ENCODE measurements at places on chromosomes 4 and X.

DNA sequence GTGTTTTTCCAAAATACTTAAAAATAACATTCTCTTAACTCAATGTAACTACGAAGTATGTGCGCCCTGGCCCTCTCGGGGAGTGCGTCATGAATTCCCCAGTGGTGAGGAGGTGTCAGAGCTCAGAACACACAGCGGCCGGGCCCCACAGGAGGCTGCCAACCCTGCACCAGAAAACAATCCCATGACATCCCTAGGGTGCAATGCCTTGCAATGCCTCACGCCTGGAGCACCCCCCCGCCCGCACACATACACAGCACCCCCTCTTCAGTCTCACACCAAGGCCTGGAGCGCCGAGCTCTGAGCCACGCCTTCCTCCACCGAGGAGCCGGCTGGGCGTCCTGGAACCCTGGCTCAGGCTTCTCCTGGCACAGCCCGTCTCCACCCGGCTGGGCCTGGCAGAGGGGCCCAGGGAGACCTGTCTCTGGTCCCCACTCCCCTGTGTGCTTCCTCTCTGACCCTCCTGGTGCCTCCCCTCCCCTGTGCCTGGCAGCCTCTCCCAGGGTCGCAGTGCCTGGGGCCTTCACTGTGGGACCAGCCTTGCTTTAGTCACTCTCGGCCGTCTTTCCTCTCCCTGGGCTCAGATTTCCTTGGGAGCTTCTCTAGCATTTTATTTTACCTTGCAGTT lies 108.2 kb upstream of the ADRA2C start:
- DNase-seq: peak; percentile 10

GRCh38 chr4:2804449-2804972 lies 11.6 kb downstream of the SH3BP2 start:
- DNase-seq: no peak

GRCh38 chr4:85548116-85548515 lies 73.2 kb downstream of the ARHGAP24 start:
- no peak for DNase-seq

GRCh38 chr4:165328708-165329107 lies 1.2 kb downstream of the MSMO1 start:
- no peak for DNase-seq

- DNase-seq: no peak
These were observed 884.5 kb upstream of the EPHA5 start for GRCh38 chr4:66554826-66555225.

DNA sequence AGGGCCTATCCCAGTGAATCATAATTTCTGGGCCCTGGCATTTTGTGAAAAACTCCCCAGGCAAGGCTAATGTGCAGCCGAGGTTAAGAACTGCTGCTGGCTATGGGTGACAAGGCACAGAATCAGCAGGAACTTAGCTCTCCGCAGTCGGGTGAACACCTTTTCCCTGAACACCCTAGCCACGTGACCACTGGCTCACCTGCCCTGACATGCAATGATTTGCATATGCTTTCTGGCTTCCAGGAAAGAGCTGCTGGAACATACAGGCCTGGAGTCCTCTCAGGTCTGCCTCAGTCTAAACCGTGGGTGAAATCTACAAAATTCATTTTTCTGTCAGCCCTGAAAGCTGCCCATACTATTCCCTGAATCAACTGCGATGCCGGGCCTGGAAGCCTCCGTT lies 56.6 kb downstream of the ZNF827 start:
- no peak for DNase-seq

DNA sequence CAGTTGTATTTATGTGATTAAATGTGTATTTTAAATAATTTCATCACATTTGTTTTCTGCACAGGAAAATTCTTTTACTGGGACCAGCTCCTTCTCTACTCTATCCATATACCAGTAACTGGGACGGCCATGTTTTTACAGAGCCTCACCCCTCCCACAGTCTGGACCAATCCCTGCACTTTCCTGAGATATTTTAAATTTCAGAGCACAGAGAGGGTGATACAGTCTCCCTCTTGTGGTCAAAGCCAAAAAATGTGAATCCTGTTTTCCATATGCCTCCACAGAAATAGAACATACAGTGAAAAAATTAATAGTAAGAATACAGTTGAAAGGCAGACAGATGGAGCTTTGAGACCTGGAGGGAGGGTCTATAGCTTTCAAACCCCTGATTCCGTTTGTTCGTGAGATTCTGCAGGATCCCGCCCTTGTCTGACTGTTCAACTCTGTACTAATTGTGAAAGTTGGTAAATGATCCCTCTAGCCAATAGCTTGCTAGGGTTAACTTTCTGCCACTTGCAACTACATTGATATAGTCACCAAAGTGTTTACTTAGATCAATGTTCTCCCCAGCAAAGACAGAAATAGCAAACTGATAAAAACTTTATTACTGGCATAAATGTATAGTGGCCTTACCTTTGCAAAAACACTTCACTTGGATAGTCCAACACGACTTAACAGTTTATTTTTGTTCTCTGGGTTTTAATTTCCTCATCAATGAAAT lies 172.2 kb downstream of the PPARGC1A start:
- no peak for DNase-seq

DNA sequence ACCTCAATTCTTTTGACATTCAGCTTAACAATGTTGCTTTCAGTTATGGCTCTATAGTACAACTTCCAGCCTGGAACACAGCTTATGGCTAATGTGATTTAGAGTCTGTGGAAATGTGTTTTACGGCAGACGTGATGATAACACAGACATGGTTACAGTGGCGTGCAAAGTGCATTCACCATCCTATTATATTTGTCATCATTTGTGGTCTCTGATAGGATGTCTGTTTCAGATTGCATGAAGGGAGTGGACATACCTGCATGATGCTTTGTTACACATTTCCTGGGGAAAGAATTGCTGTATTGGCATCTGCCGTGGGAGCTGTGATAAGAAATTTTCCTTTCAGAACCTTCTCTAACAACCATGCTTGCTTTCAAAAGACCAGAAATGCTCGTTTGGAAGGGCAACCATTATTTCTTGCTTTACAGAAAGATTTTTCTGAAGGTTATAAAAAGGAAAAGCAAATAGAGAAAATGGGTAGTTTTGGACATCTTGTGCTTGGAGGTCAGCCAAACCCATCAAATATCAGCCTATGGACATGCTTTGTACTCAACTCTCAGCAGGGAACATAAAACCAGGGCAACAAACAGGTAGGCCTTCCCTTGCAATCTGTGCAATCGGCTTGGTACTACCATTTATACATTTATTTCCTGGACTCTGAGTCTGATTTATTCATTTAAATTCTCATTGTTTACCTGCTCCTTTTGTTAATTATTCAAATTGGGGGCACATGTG lies 273.9 kb downstream of the TLL1 start:
- no peak for DNase-seq

- no peak for DNase-seq
These were observed 81.8 kb downstream of the F11 start for GRCh38 chr4:186347743-186348142.

- DNase-seq: no peak
These were observed 19.6 kb upstream of the FAM156A start for GRCh38 chrX:52977953-52978352.

DNA sequence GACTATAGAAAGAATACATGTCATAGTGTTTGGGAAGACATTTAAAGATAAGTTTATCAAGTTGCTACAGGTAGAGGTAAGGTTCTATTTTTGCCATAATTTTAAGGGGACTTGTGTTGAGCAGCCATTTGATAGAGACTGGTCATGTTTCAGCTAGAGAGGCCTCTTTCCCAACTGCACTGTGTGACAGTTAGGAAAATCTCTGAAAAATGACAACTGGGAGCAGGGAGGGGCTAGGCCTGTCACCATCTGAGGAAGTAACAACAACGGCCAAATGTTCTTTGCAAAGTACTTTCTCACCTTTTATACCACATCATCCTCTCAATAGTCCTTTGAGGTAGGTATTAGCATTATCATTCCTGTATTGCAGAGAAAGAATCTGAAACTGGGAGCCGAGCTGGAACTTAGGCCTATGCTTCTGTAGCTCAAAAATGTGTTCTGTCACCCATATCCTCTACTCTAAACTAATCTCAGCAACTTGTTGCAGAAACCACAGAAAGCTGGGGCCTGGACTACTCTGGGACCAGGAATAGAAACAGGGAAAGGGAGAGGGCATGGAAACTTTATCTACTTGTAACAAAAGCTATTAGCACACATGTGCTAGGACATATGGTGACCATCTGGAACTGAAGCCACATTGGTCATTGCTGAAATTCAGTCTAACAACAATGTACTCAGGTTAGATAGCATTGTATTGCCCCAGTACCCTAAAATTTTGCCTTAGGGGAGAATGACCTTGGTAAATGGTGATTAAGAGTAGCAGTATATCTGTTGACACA lies 198.9 kb downstream of the MID1IP1 start:
- no peak for DNase-seq

GRCh38 chr4:4446434-4446833 lies 59.5 kb downstream of the NSG1 start:
- DNase-seq: no peak
